Hippocampal formation (tissue), 2 donors: ENCODE measurements at places on chromosomes 2 and 18.

- no peak for DNase-seq
Observed at GRCh38 chr2:69965756-69966445, 4.5 kb upstream of the ASPRV1 start.

GRCh38 chr2:29688429-29688828 is 233.0 kb downstream of the ALK start:
- DNase-seq, result no peak

- DNase-seq, result peak; percentile 18
Observed at GRCh38 chr2:233832869-233833311, 21.4 kb downstream of the HJURP start.

GRCh38 chr2:65678779-65679391 is 246.5 kb upstream of the SPRED2 start:
- no peak for DNase-seq

DNA sequence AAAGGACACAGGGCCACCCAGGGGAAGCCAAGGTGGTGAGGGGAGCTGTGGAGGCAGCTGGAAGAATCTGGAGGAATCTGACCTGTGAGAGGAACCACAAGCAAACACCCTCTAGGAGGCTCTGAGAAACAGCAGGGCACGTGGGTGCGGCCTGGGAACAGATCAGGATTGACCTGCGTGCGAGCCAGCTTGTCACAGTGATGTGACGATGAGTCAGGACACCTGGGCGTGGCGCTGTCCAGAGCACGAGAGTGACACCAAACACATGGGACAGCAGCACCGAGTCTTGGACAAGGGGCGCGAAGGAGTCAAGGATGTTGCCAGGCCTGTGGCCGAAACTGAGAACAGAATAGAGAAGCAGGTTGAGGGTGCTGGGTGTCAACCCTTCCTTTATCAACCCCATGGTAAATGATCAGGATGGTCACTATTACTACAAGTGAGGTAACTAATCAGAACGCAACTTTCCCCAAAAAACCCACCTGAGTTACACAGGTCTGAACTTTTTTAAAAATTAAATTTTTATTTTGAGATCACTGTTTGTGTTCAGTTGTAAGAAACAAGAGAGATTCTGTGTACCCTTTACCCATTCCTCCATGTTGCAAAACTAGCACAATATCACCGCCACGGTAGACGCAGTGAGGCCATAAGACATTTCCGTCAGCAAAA is 637 bp upstream of the SFT2D3 start:
- DNase-seq, result no peak

GRCh38 chr2:79660557-79660956 is 147.7 kb downstream of the CTNNA2 start:
- DNase-seq, result no peak

DNA sequence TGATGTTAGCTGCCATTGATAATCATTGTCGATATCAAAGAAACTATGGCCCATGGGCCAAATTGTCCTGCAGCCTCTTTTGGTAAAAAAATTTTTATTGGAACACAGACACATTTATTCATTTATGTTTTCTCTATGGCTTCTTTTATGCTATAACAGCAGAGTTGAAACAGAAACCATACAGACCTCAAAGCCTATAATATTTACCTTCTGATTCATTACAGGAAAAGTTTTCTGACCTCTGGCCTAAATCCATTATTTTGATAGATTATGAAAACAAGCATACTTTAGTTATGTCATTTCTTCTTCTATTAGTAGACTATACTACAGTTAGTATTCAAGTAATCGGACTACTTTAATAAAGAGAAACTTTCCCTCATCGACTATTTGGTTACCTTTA is 349.7 kb upstream of the GALNT5 start:
- DNase-seq, result no peak

GRCh38 chr2:238947920-238948710 is 100.2 kb downstream of the TWIST2 start:
- no peak for DNase-seq

- DNase-seq, result no peak
Observed at GRCh38 chr2:186757009-186757408, 63.1 kb downstream of the FAM171B start.

GRCh38 chr18:3193331-3193730 is 26.4 kb downstream of the MYOM1 start:
- no peak for DNase-seq

DNA sequence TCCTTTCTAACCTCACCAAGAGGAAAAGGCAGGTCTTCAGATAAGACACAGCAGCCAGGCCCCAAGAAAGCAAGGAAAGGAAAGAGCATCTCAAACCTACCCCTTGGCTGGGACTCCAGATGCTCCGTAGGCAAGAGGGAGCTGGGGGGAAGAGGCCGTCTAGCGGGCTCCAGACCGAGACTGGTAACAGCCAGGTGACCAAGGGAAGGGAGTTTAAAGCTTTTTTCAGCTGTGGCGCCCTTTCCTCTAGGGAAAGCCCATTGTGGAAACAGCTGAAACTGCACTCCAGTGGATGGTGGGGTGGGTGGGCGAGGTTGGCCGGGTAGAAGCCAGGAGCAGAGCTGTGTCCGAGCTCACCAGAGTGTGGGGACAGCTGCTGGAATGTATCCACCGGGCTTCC is 180.4 kb downstream of the KLHL29 start:
- DNase-seq, result no peak

DNA sequence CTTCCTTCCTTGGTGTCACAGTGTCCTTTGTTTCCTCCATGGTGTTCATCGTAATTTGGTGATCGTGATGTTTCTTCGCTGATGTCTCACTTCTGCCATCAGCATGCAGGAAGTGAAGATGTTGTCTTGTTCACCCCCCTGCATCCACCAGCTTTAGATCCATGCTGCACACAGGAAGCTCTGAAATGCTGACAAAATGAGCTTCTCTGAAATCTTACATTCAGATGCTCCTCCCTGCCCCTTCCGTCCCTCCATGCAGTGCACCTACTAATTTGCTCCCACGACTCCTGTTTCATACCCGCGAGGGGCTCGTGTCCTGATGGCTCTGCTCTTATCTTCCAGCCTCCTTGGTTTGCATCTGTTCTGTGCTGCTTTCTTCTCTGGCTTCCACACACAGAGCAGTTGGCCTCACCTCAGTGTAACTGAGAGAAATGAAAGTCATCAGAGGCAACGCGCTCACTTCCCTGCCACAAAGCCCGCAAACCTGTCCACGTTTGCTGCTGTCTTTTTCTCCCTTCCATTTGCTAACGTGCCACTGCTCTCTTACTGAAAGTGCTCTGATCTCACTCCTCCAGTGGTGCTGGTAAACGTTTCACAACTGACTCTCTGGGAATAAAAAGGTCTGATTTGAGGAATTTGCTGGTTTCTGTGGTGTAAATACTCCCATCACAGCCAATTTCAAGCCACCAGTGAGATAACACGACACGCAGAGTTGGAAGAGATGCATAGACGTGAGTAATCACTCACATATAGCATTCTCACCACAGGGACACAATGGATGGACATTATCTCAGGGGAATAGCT is 41.0 kb upstream of the MGAT4A start:
- no peak for DNase-seq

GRCh38 chr2:176885001-176885643 is 327.5 kb upstream of the HNRNPA3 start:
- no peak for DNase-seq

- DNase-seq, result no peak
Observed at GRCh38 chr2:2321200-2321540, 9.9 kb downstream of the MYT1L start.

DNA sequence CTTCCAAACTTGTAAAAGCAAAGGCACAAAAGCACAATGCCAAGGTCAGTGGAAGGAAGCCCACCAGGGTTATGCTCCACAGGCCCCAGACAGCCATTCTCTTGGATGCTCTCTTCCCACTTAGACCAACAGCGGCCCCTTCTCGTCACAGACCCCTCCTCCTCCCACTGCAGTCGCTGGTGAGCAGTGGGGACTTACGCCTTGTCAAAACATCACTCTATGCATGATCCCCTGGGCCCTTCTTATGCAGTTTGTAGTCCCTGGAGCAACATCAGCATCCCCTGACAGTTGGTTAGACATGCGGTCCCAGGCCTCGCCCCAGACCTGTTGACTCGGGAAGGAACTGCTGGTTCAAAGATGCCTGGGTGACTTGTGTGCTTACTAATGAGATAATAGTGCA is 376.0 kb upstream of the KLHL29 start:
- DNase-seq, result no peak

DNA sequence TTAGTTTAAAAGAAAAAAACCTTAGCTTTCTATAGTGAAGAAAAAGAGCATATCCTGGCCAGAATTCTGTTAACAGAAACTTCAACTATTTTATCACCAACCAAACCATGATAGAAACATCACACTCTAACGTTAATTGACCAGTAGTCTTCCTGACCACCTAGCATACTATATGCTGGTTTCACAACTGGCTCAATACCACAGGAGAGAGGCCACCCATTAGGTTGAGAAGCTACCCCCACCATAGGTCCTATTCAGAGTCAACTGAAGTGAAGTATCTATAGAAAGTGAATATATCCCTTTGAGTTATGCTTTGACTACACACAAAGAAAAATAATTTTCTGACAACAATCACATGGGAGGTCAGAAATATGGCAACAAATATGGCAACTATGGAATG is 85.2 kb upstream of the STK17B start:
- DNase-seq, result no peak

- DNase-seq, result peak; percentile 8
Observed at GRCh38 chr2:230068016-230068650, 591 bp downstream of the SLC16A14 start.

DNA sequence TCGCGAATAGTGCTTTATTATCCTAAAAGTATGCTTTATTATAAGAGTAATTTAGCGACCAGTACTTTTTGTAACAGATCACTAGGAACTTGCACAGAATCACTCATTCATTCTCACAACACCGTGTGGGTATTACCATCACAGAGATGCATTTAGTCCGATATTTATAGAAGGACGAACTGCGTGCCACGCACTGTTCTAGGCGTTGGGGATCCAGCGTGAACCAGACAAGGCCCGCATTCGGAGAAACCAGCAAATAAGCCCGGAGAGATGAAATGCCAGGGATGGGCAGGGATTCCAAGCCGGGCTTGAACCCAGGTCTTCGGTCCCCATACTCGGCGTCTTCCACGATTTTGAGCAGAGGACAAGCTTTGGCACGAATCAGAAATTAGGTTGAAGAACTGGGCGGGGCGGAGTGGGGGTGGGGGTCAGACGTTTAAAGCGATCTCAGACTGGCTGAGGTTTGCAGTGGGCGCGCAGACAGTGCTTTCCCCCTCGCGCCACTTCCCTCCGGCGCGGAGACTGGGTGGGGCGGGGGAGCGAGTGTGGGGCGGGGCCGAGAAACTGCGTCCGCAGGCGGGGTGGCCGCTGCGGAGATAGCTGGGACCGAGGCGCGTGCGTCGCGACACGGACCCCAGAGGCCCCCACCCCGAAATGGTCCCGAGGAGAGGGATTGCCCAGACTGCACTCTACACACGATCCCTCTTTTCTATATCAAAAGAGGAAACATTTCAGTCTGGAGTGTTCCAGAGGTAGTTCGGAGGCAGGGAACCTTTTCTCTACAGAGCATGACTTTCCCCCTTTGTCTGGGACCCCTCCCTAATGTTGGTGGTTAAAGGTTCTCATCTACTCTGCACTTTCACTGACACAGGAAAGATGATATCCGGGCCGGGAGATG is 1.1 kb upstream of the CXCR4 start:
- DNase-seq, result no peak

- no peak for DNase-seq
Observed at GRCh38 chr2:148670773-148671172, 26.2 kb downstream of the EPC2 start.

DNA sequence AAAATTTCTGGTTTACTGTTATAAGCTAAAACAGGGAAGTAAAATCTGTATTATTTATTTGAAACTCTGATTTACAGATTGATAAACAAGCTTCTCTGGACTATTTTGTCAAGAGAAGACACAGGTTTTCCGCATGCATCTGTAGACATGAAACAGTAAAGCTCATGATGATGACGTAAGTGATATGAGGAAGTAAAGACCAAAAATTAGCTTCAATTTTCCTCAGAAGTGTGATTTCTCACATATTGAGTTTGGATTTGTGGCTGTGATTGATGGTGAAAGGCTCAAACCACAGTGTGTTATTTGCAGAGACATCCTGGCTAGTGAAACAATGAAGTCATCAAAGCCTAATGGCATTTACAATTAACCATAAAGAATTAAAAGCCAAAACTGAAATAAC is 12.6 kb upstream of the LONRF2 start:
- no peak for DNase-seq

GRCh38 chr2:73268366-73268829 is 15.9 kb downstream of the FBXO41 start:
- DNase-seq, result no peak

DNA sequence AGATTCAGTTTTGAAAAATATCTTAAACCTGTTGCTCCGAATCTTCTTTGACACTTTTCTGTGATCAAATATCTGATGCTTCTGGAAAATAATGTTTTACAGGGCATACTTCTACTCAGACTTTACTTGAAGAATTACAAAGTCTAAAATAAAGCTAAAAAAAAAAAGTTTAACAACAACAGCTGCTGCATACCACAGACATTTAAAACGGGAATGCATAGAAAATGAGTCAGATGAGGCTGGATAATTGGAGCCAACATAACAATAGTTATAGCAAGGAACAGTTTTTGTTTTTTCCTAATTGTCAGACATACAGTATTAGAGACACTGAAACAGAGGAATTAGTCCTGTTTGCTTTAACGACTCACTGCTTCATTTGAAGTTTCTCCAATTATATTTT is 1090.2 kb downstream of the SUCLG1 start:
- no peak for DNase-seq

- DNase-seq, result no peak
Observed at GRCh38 chr2:23720705-23721453, 206.0 kb downstream of the ATAD2B start.

- DNase-seq, result no peak
Observed at GRCh38 chr18:48555465-48555995, 16.7 kb downstream of the CTIF start.

DNA sequence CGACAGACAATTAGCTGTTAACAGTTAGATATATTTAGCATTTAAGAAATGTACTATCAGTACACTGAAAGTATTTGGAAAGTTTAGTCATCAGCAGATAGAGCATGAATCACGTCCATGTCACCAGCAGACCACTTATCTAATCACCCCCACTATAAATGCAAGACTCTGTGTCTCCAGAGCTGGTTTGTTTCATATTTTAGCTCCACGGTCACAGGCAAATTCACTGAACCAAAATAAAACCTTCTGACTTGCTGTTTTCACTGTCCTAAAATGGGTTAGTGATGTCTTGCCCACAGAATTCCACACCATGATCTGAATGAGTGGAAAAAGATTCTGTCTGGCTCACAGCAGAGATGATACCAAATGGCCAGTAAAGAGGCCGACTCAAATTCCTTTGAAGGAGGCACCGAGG is 64.9 kb downstream of the CDH2 start:
- DNase-seq, result no peak

GRCh38 chr2:54107455-54107764 is 8.0 kb upstream of the ACYP2 start:
- DNase-seq, result no peak

DNA sequence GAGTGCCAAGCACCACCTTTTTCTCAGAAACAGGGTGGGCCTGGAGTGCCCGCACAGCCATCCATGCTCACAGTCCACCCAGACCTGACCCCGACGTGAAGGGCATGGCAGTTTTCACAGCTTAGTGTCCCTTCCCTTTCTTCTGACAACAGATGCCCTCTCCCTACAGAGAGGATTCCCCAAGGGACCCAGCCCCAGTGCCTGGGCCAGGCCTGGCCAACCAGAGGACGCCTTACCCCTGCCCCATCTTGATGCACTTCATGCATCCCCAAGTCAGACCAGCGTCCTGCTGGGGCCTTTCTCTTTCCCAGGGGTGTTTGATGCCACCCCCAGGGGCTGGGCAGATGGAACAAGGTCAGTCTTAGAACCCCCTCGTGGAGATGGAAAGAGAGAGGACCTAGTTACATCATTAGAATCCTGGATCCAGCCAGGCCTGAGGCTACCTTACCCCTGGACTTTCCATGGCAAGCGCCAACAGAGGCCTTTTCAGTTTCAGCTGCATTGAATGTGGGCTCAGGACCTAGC is 3.8 kb downstream of the ANKMY1 start:
- DNase-seq, result no peak
